ENCODE measurements at places on chromosomes 2 and 18. TPM values are rescaled to one million over a fixed set of nuclear protein-coding genes. Genes with fewer than 3 reads are reported as not detected.

The MARCHF4 gene
- total RNA-seq, result not detected

The AQP12A gene
- not detected for total RNA-seq

The IL18R1 gene
- total RNA-seq, result 4.8 TPM

The FAM98A gene
- 104 TPM for total RNA-seq

- no peaks in the 10 kb centered on the region for H3K27me3 ChIP-seq
- no peak overlapping the region for H3K27ac ChIP-seq
- H3K4me3 ChIP-seq, result no peak overlapping the region
- no peaks in the 10 kb centered on the region for H3K36me3 ChIP-seq
- H3K4me1 ChIP-seq, result no peaks in the 10 kb centered on the region
Measured at GRCh38 chr18:55893948-55894347, 306.0 kb upstream of the TCF4 start.

GRCh38 chr2:121707344-121707919, 29.2 kb downstream of the NIFK start:
- no peak for DNase-seq
- no peaks in the 10 kb centered on the region for H3K27me3 ChIP-seq
- no peaks in the 10 kb centered on the region for H3K4me1 ChIP-seq
- H3K27ac ChIP-seq, result no peak overlapping the region
- no peaks in the 10 kb centered on the region for H3K36me3 ChIP-seq
- no peak overlapping the region for H3K4me3 ChIP-seq

- H3K36me3 ChIP-seq, result no peaks in the 10 kb centered on the region
- peaks cover 33% of the 10 kb centered on the region for H3K4me1 ChIP-seq
- H3K27ac ChIP-seq, result peak overlapping the region; percentile 97
- peak; percentile 11 for DNase-seq
- H3K4me3 ChIP-seq, result no peak overlapping the region
Measured at GRCh38 chr2:86039178-86039962, 66.3 kb downstream of the POLR1A start.

The TCF23 gene
- total RNA-seq, result 19.4 TPM

DNA sequence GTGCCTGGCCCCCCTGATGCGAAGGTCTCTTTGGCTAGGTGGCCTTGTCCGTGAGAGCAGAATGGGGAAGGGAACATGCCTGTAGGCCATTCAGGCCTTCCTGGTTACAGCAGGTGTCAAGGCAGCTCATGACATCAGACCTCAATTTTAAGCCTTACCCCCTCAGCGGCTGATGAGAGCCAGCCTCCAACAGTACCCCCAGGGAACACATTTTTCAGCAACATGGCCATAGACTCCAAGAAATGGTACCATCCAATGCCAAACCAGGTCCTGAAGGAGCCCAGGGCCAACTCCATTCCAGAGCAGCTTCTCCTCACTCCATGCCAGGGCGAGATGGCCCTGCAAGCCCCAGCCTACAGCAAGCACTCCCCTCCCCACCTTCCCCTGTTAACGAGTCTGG, 199.2 kb downstream of the SMAD2 start:
- H3K4me3 ChIP-seq, result no peak overlapping the region
- no peaks in the 10 kb centered on the region for H3K4me1 ChIP-seq
- DNase-seq, result no peak
- H3K36me3 ChIP-seq, result no peaks in the 10 kb centered on the region

- H3K27ac ChIP-seq, result peak overlapping the region; percentile 81
- no peaks in the 10 kb centered on the region for H3K27me3 ChIP-seq
- H3K4me1 ChIP-seq, result peaks cover 40% of the 10 kb centered on the region
Measured at GRCh38 chr2:189555232-189555631, 25.4 kb downstream of the SLC40A1 start.

GRCh38 chr18:40415176-40415791, 1539.8 kb upstream of the PIK3C3 start:
- no peaks in the 10 kb centered on the region for H3K36me3 ChIP-seq
- H3K27me3 ChIP-seq, result no peaks in the 10 kb centered on the region
- H3K4me3 ChIP-seq, result no peak overlapping the region
- no peaks in the 10 kb centered on the region for H3K4me1 ChIP-seq

- no peaks in the 10 kb centered on the region for H3K4me1 ChIP-seq
- peak overlapping the region; percentile 73 for H3K27ac ChIP-seq
- H3K4me3 ChIP-seq, result peak overlapping the region; percentile 37
- no peak for DNase-seq
Measured at GRCh38 chr2:74548900-74549826, 4.6 kb downstream of the LOXL3 start.

GRCh38 chr2:152186262-152186661, 10.7 kb upstream of the STAM2 start:
- H3K36me3 ChIP-seq, result no peaks in the 10 kb centered on the region
- no peak overlapping the region for H3K4me3 ChIP-seq
- H3K27me3 ChIP-seq, result no peaks in the 10 kb centered on the region
- H3K4me1 ChIP-seq, result no peaks in the 10 kb centered on the region
- no peak overlapping the region for H3K27ac ChIP-seq
- DNase-seq, result no peak

All from uterus (tissue), 4 donors.